ENCODE measurements at places on chromosomes 6 and 20.

DNA sequence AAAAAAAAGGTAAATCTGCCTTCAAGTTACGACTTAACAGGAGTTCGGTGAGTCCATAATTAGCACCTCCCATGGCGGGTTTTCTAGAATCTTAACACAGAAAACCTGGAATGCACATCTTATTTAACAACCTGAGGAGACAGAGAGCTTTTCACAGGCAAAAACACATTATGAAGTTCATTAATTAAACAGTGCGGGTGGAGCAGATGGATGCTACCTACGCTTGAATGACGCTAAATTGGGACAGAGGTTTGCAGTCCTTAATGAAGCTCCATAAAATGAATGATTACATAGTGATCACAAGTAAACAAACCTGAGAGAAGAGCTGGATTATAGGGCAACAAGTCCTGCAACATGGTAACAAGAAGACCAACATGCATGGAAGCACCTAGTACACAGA lies 81.0 kb downstream of the INSM1 start:
- DNase-seq: no peak

GRCh38 chr20:33239418-33239817 lies 3.6 kb downstream of the BPIFA1 start:
- no peak for DNase-seq

DNA sequence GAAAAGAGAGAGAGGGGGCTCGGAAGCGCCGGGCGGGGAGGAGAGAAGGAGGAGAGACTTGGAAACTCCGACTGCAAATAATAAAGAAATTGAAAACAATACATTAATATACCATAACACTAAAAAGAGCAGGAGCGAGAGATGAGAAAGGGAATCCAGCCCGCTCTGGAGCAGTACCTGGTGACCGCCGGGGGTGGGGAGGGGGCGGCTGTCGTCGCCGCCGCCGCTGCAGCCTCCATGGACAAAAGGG lies 338 bp downstream of the E2F3 start:
- no peak for DNase-seq

DNA sequence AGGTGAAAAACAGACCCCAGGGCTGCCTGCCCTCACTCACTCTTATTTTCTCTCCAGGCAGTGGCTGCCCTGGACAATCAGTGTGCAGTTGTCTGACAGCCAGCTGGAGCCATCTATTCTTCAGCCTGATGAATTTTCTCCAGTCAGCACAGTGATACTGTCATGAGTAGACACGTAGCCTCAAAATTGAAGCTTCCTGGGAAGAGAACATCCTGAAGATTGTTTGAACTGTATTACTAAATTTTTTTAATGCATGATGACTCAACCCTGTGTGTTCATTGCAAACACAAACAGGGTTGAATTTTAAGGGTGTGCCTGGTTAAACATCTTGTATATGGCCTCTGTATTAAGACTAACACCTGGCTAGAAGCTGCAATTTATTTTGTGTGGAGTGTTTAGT lies 49.8 kb upstream of the STXBP5 start:
- no peak for DNase-seq

GRCh38 chr6:159819932-159820640 lies 20.0 kb downstream of the PNLDC1 start:
- DNase-seq: no peak

DNA sequence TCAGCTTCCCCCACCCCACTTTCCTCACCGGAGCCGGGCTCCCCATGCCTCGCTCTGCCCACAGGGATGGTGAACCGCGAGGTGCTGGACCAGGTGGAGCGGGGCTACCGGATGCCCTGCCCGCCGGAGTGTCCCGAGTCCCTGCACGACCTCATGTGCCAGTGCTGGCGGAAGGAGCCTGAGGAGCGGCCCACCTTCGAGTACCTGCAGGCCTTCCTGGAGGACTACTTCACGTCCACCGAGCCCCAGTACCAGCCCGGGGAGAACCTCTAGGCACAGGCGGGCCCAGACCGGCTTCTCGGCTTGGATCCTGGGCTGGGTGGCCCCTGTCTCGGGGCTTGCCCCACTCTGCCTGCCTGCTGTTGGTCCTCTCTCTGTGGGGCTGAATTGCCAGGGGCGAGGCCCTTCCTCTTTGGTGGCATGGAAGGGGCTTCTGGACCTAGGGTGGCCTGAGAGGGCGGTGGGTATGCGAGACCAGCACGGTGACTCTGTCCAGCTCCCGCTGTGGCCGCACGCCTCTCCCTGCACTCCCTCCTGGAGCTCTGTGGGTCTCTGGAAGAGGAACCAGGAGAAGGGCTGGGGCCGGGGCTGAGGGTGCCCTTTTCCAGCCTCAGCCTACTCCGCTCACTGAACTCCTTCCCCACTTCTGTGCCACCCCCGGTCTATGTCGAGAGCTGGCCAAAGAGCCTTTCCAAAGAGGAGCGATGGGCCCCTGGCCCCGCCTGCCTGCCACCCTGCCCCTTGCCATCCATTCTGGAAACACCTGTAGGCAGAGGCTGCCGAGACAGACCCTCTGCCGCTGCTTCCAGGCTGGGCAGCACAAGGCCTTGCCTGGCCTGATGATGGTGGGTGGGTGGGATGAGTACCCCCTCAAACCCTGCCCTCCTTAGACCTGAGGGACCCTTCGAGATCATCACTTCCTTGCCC lies 57.4 kb downstream of the SRC start:
- no peak for DNase-seq

DNA sequence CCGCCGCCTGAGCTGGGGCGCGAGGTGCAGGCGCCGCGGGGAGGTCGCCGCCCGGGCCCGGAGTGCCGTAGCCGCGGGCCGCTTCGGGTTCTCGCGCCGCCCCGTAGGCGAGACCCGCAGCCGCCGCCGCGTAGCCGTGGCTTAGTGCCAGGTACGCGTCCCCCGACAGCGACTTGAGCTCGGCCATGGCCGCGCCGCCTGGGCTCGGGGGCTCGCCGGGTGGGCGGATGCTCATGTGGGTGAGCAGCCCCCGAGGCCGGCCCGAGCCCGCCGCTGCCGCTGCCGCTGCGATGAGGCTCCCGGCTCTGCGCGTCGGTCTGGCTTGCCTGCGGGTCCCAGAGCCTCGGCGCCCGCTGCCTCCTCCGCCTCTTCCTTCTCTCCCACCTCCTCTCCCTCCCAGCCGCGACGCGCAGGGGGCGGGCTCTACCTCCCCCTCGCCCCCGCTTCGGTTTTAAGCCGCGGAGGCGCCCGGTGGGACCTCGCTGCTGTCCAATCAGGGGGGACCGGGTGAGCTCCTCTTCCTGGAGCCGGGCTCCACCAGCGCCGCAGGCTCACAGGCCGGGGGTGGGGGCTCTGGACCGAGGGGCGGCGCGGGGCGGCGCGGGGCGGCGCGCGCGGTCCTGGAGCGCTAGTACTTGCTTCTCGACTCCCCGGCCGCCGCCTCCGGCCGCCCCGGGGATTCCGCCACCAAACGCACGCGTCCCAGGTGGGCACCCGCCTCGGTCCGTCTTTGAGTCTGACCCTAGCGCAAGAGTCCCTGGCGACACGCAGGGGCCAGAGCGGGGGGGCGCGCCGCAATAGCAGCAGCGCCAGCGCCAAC lies at the start of gene BHLHE23:
BHLHE23 (minus strand) TSS at position 425 of the 820 bp plus-strand sequence; CDS start at position 235, 190 bp downstream.
- DNase-seq: no peak

GRCh38 chr20:17728074-17728473 lies 28.3 kb downstream of the BANF2 start:
- DNase-seq: no peak

GRCh38 chr6:140970485-140970884 lies 1162.2 kb upstream of the GJE1 start:
- no peak for DNase-seq

GRCh38 chr20:19301142-19301541 lies 88.7 kb downstream of the SLC24A3 start:
- DNase-seq: no peak

- no peak for DNase-seq
Measured at GRCh38 chr6:71496018-71496721, 207.6 kb downstream of the OGFRL1 start.

- no peak for DNase-seq
Measured at GRCh38 chr6:51049288-51049982, 230.8 kb downstream of the TFAP2B start.

GRCh38 chr6:131258010-131258652 lies 122.9 kb downstream of the AKAP7 start:
- DNase-seq: no peak

GRCh38 chr6:49698478-49698877 lies 14.9 kb downstream of the CRISP2 start:
- no peak for DNase-seq

DNA sequence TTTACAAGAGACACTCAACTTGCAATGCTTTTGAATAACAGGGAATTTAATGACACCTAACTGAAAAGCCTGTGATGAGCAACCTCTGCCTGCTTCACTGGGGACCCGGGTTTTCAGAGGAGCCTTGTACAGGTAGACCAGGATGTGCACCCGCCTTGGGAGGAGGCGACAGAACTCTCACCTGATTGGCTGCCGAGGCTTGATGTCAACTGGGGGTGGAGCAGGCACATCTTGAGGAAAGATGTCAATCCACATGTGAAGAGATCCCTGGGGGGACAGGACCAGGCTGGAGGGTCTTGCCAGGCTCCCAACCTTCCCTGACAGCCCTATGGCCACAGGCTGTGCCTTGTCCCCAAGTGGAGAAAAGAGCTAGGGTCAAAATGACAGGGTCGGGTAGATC lies 19.8 kb downstream of the ERGIC3 start:
- no peak for DNase-seq
